Esophagus squamous epithelium (tissue), 5 donors: ENCODE measurements at places on chromosomes 16 and 17.

- DNase-seq = no peak
Observed at GRCh38 chr17:74757502-74757901, 9.1 kb downstream of the NHERF1 start.

DNA sequence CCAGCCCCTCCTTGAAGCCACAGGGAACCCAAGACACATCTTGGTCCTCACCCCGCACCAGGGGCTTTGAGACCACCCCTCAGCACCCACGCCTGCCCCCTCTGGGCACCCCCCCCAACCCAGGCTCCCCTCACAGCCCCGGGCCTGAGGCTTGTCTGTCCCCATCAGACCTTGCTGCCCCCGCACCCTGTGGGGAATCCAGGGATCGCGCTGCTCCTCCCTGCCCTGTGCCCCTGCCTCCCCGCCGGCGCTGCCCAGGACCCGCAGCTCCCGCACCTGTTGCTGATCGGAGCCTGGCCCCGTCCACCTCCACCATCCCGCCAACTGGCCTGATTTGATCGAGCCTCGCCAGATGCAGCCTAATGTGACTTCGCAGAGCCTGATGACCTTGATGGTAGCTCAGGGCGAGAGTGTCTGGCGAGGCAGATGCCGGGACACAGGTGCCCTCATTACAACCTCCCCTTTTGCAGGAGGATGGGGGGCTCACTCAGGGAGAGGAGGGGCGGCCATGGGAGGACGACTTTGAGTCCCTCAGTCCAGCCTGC lies 29.0 kb downstream of the SLC25A10 start:
- DNase-seq = no peak

GRCh38 chr17:79844869-79845600 lies 5.8 kb upstream of the CBX4 start:
- no peak for DNase-seq

DNA sequence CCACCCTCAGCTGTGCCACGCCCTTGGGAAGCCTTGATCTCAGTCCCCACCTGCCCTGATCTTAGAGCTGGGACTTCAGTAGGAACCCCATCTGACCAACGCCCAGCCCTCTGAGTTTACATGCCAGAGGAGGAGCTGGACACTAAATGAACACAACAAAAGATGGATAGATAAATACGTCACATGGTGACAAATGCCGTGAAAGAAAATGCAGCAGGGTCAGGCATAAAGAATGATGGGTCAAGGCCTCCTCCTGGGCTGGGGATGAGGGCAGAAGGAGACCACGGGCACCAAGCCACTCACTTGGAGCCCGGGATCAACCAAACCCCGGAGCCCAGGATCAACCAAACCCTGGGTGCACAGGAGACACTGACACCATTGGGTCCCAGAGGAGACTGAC lies 354.9 kb downstream of the C16orf95 start:
- DNase-seq = no peak

DNA sequence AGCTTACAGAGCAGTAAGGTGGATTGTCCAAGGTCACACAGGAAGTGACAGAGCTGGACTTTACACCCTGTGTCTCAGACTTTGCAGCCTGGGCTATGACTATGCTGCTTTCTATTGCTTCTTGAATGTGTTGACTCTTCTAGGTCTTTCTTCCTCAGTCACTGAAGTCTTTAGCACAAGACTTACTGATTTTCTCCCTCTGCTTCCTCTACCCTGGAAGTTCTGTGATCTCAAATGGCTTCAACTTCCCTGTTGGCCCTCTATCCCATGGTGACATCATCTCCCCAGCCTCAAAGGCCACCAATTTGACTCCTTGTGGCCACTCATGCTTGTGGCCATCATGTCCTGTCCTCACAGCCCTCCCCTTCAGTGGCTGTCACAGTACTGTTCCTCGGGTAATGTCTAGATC lies 181.3 kb downstream of the HS3ST3A1 start:
- no peak for DNase-seq

DNA sequence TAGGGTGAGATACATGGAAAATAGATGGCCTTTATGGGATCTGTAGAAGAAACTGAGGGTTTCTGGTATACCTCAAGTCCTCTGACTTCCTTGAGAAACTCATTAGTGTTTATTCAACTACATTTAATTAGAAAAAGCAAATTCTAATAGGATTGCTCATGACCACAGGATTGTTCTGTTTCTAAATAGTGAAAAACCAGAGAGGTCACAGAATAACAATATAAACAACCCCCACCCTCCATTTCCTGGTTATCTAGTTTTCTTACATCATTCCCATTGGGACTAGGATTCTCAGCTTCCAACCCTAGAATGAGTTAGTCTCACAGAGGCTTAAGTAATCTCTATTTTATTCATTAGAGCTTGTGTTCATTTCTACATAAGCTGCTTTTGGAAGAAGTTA lies 30.0 kb downstream of the SF3B3 start:
- no peak for DNase-seq

DNA sequence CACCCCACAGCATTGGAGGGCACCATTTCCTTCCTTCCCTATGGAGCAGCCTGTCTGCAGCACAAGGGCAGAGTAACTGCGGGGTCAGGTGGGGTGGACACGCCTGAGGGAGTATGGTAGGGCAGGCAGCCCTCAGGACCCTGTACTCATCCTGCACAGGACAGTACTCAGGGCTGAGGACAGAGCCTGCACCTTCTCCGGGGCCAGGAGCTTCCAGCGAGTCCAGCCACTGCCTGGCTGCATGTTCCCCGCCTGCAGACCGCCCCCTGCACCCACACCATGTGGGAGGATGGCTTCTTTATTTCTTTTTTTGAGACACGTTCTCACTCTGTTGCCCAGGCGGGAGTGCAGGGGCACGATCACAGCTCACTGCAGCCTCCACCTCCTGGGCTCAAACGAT lies 47.6 kb upstream of the CDC42EP4 start:
- DNase-seq = no peak

DNA sequence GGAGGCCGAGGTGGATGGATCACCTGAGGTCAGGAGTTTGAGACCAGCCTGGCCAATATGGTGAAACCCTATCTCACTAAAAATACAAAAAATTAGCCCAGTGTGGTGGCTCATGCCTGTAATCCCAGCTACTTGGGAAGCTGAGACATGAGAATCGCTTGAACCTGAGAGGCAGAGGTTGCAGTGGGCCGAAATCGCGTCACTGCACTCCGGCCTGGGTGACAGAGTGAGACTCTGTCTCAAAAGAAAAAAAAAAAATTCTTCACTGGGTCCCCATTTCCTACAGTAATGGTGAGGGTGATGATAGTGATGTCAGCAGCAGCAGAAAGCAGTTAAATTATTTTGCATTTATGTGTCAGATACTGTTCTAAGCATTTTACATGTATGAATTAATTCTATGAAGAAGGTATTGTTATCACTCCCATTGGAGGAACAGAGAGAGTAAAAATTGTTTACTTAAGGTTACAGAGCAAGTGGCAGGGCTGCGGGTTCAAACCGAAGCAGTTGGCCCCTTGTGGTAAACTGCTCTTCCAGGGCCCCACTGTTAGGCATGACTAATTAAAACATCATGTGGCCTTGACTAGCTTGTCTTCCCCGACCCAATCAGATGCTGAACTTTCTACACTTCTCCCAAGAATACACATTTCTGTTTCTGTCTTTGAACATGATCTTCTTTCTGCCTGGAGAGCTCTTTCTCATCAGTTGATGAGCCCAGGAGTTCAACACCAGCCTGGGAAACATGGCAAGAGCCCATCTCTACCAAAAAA lies 45.8 kb downstream of the STAT3 start:
- no peak for DNase-seq

- DNase-seq = no peak
Observed at GRCh38 chr17:65893692-65894279, 298.1 kb downstream of the CEP112 start.

DNA sequence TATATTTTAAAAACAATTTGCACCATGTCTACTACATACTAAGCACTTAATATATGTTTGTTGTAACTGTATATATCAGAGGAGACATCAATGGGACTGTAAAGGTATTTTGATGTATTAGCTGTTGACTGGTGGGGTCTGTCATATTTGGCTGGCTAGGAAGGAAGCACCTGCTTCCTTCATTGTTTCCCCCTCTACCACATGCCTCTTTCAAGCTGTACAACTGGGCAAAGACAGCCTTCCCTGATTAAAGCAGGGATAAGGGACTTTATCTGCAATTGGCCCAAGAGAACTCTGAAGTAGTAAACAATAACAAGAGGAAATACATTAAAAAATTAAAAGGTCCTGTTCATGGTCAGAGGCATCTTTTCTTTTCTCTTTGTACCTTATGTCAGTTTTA lies 5.5 kb upstream of the SLFN12L start:
- DNase-seq = no peak

- DNase-seq = no peak
Observed at GRCh38 chr17:60388742-60389141, 3.2 kb downstream of the USP32 start.

- no peak for DNase-seq
Observed at GRCh38 chr16:17327664-17328335, 143.0 kb downstream of the XYLT1 start.

DNA sequence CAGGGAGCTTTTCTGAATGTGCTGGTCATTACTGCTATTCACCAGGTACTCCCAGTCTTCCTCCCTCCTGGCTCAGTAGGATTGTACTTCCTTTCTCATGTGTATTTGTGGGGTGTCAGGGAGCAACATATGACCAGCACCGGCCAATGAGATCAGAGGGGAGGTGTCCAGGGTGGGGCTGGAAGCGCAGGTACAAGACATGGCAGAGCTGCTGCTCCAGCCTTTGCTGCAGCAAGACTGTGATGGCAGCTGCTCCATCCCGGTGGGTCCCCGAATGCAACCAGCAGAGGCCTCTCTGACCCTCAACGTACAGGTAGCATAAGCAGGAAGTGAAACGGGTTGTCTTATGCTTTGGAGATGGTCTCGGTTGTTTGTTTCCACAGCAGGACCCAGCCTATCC lies 53.8 kb upstream of the CACNG5 start:
- no peak for DNase-seq

DNA sequence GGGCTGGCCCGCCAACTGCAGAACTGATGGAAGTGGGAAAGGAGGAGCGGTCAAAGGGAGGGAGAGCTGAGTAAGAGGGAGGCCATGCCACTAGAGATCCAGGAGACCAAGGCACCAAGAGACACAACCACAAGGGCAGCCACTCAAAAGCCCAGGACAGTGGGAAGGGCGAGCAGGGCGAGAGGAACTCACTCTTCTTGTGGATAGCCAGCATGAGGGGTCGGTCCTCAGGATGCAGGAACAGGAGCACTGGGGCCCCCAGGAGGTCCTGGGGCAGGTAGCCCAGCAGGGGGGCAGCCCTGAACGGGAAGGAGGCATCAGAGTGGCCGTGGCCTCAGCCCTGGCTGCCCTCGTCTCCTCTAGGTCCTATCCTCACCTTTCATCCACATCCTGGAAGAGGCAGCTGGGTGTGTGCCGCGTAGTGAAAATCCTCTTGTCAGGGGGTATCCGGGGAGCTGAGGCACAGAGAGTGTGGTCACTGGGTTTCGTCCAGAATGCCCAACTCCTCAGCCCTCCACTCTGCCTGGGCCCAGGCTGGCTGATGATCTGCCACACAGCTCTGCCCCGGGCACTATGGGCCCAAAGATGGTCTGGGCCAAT lies 4.3 kb downstream of the PER1 start:
- no peak for DNase-seq

DNA sequence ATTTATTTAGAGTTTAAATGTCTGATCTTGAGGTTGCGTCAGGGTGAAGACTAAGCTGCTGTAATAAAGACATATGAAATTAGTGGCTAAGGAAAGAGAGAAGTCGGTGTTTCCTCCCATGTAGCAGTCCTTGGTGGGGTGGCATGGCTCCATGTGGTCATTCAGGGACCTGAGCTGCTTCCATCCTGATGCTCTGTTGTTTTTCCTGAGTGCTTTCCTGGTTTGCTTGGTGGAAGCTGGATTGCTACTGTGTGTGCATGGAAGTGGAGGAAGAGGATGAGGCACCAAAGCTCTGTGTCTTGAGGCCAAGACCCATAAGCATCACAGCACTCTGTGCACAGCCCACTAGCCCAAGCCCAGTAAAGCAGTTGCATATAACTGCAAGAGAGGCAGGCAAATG lies 241.8 kb upstream of the CACNG5 start:
- DNase-seq = no peak

DNA sequence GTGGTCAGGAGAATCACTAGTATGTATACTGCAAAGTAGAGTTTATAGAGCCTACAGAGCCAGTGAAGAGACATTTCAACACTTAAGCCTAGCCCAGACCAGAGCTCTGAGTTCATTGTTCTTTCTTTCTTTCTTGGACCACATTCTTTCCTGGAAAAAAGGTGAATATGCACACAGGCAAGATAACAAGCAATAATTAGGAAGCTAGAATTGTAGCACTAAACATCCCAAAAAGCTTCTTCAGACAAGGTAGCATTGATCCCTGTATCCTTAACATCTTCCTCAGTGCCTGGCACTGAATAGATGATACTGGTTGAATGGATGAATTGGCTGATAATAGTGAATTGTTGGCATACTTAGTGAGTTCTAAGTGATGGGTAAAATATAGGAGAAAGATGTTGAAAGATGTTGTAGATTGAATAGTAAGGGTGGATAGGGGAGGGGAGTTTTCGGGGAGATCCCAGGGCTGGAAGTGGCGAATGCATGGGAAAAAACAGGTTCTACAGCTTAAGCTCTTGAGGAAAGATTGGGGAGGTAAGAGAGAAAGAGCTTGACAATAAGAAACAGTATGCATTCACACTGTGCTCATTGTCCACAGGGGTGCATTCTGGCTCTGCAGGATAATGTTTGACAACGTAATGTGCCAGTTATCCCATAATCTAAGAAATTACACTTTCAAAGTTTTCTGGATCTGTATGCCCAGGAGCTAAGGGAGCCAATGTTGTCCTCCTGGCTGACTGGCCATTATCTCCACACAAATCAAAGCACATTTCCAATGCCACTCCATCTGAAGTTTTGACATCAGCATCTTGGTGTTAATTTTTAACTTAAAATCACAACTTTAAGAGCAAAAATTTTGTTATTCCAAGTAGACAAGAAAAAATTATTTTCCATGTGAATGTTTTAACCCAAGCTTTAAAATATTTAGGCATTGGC lies 35.6 kb downstream of the TUBD1 start:
- no peak for DNase-seq

DNA sequence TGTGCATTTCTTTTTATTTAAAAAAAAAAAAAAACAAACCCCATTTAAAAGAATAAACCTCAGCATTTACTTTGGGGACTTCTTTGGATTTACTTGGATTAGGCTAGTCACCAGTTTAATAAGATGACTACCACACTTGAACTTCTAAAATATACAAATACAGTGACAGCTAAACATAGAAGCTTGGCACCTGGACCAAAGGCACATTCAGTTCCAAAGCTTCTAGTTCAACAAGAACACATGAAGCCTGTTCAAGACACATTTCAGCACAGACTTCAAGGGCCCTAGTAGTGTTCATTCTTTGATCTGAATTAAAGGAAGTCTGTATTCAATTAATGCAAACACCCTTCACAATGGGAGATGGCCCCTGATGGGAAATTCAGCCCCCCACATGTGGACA lies 11.6 kb upstream of the ROGDI start:
- DNase-seq = no peak

DNA sequence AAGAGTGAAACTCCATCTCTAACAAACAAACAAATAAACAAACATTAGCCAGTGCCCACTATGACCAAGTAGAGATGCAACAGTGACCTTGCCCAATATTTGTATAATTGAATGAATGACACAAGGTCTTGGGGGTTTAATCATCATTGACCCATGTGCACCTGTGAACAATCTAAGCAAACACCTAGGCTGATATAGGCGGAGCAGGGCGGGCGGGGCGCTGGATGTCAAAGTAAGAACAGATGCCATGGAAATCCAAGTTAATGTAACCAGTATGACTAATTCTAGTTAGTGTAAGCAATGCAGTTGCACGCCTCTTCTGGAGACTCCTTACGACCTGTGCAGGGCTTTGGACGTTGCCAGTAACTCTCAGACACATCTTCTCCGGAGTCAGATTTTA lies 17.6 kb downstream of the RCVRN start:
- no peak for DNase-seq
